ENCODE measurements at places on chromosomes 6 and 20.

DNA sequence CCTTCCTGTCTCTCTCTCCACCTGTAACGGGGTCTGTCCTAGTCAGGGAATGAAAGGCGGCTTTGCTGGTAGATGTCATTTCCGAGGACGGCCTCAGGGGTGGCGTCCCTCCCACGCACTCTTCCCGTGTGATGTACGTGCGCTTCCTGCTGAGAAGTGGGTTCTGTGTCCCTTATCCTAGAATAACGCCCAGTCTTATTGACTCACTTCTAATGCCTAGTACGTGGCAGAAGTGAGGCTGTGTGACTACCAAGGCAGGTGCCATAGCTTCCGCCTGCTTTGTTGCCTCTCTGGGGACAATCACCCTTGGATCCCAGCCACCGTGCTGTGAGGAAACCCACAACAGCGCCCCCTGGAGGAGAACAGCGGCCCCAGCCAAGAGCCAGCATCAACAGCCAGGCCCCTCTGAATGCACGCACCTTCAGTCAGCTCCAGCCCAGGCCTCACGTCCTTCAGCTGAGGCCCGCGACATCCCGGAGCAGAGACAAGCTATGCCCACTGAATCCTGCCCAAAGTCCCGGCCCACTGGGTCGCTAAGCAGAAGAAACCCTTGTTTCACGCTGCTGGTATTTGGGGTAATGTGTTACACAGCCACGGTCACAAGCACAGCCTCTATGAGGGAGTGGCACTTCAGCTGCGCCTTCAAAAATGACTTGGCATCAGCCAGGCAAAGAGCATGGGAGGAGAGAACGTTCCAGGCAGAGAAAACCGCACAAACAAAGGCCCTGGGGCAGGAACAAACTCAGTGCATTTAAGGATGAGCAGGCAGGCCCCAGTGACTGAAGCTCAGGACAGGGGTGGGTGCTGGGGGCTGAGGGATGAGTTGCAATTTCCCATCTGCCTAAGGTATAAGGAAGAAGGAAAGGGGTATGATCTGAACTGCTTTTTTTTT is 224.2 kb downstream of the NFATC2 start:
- H3K27me3 ChIP-seq, result no peaks in the 10 kb centered on the region
- no peak overlapping the region for H3K27ac ChIP-seq
- H3K4me1 ChIP-seq, result no peaks in the 10 kb centered on the region
- H3K36me3 ChIP-seq, result no peaks in the 10 kb centered on the region
- no peak overlapping the region for H3K4me3 ChIP-seq
- peak; percentile 74 for DNase-seq

DNA sequence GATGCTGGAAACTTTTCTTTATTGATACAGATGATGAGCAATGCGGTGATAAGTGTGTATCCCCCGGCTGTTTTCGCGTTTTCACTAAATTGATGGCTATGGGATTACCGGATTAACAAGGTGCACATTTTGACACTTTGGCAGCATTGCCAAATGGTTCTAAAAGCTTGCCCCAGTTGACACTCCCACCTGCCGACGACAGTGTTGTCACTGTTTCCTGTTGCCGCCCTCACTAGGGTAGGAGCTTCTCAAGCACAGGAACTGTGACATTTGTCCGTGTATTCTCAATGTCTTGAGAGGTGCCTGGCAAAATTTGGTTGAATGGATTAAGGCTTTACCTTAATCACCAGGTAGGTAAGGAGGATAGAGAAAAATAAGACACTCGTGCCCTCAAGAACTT is 9.8 kb upstream of the MAPK13 start:
- no peak for DNase-seq
- H3K4me3 ChIP-seq, result no peak overlapping the region
- H3K27ac ChIP-seq, result peak overlapping the region; percentile 55
- no peaks in the 10 kb centered on the region for H3K36me3 ChIP-seq
- no peaks in the 10 kb centered on the region for H3K27me3 ChIP-seq
- H3K4me1 ChIP-seq, result peaks cover 31% of the 10 kb centered on the region

DNA sequence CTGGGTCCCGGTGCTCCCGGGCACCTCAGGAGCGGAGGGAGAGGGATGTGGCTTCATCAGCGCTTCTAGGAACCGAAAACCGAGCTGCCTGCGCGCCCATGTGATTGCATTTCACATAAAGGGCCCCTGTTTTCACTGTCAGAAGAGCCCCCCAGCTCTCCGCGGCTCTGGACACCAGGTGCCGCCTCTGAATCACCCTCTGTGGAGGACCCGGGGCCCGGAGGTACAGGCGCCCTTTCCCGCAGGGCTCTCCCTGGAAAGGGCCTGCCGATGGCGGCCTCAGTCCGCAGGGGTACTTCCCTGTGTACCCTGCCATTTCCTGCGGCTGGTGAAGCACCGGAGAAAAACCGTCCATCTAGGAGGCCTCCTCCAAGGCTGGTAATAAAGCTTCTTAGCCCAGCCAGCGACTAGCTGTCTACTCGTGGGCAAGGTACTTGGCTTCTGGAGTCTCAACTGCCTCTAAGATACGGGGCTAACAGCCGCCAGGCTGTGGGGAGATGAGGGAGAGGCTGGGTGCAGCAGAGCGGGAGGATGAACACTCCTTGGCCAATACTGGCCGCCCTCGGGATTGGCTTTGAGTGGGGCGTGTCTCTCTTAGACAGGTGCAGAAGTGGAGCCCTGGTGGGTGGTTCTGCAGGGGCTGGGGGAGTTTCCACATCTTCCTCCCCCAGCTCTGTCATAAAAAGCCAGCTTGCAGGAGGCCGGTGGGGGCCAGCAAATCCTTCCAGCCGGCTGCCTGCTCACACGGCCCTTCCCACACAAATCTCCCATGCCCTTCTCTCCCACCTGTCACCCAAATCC is 1.6 kb downstream of the PPP1R16B start:
- H3K36me3 ChIP-seq, result no peaks in the 10 kb centered on the region
- peaks cover 36% of the 10 kb centered on the region for H3K27me3 ChIP-seq
- H3K27ac ChIP-seq, result peak overlapping the region; percentile 76
- peak overlapping the region; percentile 60 for H3K4me3 ChIP-seq
- DNase-seq, result no peak

DNA sequence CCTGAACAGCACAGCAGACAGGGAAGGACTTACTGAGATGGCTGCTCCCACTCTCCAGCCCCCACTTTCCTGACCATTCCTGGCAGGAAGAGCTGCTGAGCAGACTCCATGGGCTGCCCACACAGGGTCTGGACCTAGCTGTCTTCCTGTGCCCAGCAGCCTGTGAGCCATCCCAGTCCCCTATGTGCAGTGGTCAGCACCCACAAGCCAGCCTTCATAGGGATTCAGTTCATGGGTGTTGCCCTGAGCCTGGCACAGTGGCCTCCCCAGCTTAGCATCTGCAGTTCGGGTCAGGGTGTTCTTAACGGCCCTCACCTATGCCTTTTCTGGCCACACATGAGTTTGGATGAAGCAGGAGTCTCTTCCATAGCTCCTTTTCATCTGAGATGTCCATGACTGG is 32.0 kb downstream of the UBD start:
- no peaks in the 10 kb centered on the region for H3K27me3 ChIP-seq
- no peaks in the 10 kb centered on the region for H3K36me3 ChIP-seq
- no peak overlapping the region for H3K4me3 ChIP-seq

GRCh38 chr6:130409418-130410100 is 43.7 kb downstream of the TMEM200A start:
- no peak overlapping the region for H3K27ac ChIP-seq
- no peaks in the 10 kb centered on the region for H3K27me3 ChIP-seq
- DNase-seq, result no peak
- H3K4me1 ChIP-seq, result no peaks in the 10 kb centered on the region

- no peaks in the 10 kb centered on the region for H3K4me1 ChIP-seq
- no peaks in the 10 kb centered on the region for H3K36me3 ChIP-seq
- H3K4me3 ChIP-seq, result no peak overlapping the region
- no peak for DNase-seq
- H3K27me3 ChIP-seq, result no peaks in the 10 kb centered on the region
- no peak overlapping the region for H3K27ac ChIP-seq
Measured at GRCh38 chr20:11246251-11246775, 572.5 kb upstream of the JAG1 start.

DNA sequence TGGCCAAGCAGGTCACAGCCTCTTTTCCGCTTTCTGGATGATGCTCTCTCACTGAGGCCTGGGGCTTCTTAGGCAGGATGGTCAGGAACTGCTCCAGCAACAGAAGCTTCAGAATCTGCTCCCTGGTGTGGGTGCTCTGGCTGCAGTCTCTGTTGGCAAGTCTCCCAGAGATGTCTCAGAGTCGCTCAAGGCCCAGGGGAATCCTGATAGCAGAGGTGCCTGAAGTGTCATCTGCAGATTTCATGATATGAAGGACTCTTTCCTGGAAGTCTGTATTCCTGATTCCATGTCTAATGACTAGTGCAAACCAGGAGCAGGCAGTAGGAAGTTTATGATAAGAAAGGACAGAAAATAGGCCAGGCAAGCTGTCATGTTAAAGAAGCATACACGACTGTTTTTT is 20.3 kb downstream of the ZSCAN31 start:
- no peaks in the 10 kb centered on the region for H3K36me3 ChIP-seq
- H3K27ac ChIP-seq, result no peak overlapping the region
- no peaks in the 10 kb centered on the region for H3K27me3 ChIP-seq
- no peak for DNase-seq

- no peaks in the 10 kb centered on the region for H3K4me1 ChIP-seq
- H3K27ac ChIP-seq, result no peak overlapping the region
- no peaks in the 10 kb centered on the region for H3K36me3 ChIP-seq
- no peaks in the 10 kb centered on the region for H3K27me3 ChIP-seq
- no peak overlapping the region for H3K4me3 ChIP-seq
- DNase-seq, result no peak
Measured at GRCh38 chr6:70985156-70985555, 28.3 kb upstream of the B3GAT2 start.

DNA sequence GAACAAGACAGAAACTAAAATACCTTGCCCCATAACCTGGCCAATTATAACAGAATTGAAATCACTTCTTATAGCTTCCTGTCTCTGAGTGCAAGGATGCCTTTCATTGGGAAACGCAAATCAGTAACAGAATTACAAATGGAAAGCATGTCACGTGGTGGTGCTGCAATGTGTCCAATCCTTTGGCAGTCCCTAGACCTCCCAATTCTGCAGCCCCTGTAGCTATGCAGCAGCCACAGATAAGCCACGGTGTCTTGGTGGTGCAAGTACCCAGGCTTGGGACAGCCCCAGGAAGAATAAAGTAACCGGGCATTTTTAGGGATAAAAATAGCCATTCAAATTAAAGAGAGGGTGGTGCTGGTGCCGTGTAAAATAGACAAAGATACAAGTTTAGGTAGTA is 134.6 kb upstream of the CCN2 start:
- peaks cover 4% of the 10 kb centered on the region for H3K4me1 ChIP-seq
- H3K27me3 ChIP-seq, result no peaks in the 10 kb centered on the region
- DNase-seq, result no peak
- H3K4me3 ChIP-seq, result no peak overlapping the region
- no peaks in the 10 kb centered on the region for H3K36me3 ChIP-seq

DNA sequence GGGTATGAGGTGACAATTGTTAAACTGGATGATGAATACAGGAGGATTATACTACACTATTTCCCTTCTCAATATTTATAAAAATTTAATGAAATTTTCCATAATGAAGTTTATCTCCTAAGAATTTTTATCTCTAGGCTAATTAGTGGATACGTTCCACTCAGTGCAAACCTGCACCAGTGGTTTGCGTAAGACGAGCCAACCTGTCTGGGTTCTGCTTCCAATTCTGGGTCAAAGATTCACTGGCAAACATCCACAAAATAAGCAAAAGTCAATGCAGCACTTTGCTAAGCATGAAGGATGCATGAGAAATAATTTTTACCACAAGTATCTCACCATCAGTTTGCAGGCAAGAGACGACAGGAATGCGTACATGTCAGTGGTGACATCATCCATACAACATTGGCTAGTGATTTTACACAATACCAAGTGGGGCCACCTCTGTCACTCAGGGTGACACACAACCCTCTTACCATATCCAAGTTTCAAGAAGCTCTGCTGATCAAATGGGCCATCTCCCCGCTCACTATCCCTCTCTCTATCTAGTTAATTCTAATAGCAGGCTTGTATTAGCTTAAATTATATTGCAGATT is 51.7 kb downstream of the FAM50B start:
- H3K27ac ChIP-seq, result no peak overlapping the region
- H3K4me3 ChIP-seq, result no peak overlapping the region
- H3K36me3 ChIP-seq, result no peaks in the 10 kb centered on the region
- no peak for DNase-seq
- H3K4me1 ChIP-seq, result no peaks in the 10 kb centered on the region

DNA sequence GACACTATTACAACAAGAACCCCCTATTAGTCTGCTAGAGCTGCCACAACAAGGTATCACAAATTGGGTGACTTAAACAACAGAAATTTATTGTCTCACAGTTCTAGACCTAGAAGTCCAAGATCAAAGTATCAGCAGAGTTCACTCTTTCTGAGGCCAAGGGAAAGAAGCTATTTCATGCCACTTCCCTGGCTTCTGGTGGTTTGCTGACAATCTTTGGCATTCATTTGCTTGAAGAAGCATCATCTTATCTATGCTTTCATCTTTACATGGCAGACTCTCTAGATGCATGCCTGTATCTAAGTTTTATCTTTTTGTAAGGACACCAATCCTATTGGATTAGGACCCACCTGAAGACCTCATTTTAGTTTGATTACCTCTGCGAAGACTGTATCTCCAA is 296.8 kb upstream of the MARCKS start:
- H3K27ac ChIP-seq, result no peak overlapping the region
- peaks cover 7% of the 10 kb centered on the region for H3K4me1 ChIP-seq
- no peak overlapping the region for H3K4me3 ChIP-seq

DNA sequence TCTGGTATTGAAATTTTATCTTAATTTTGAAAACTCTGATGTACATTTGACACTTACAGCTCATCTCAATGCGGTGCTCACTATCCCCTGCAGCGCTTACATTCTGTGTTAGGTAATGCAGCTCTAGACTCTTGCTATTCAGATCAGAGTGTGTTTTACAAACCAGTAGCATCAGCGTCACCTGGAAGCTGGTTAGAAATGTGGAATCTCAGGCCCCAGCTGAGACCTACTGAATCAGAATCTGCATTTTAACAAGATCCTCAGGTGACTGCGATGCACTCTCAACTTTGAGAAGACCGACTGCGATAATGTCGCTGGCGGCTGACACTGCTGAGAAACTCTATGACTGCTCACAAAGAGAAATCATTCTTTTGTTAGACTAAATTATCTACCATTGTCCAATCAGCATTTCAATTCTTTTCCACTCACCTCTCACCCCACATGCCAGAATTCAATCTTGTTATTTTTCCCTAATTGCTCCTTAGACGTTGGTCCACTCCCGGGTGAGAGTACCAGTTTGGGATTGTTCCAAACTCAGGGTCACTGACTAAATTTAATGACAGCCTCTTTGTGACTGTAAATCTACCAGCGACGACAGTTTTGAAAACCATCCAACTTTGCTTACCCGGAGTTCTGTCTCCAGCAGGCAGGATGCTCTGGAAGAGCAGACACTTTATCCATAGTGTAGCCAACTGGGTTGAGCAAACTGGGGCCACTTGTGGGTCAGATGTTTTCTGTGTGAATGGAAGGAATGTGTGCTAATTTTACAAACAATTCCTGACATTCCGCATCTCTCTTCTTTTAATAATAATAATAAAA is 140.1 kb upstream of the BTBD3 start:
- H3K4me3 ChIP-seq, result peak overlapping the region; percentile 30
- peaks cover 4% of the 10 kb centered on the region for H3K4me1 ChIP-seq
- no peak overlapping the region for H3K27ac ChIP-seq
- DNase-seq, result no peak

- H3K4me3 ChIP-seq, result no peak overlapping the region
- no peaks in the 10 kb centered on the region for H3K27me3 ChIP-seq
- peak; percentile 70 for DNase-seq
- no peak overlapping the region for H3K27ac ChIP-seq
Measured at GRCh38 chr6:36692861-36693702, 4.5 kb upstream of the RAB44 start.

- H3K27ac ChIP-seq, result no peak overlapping the region
- H3K36me3 ChIP-seq, result no peaks in the 10 kb centered on the region
- DNase-seq, result no peak
- peaks cover 11% of the 10 kb centered on the region for H3K4me1 ChIP-seq
- no peak overlapping the region for H3K4me3 ChIP-seq
Measured at GRCh38 chr6:146595972-146596731, 2.6 kb upstream of the ADGB start.
